ENCODE measurements at places on chromosomes 7 and 10. TPM values are rescaled to one million over a fixed set of nuclear protein-coding genes. Genes with fewer than 3 reads are reported as not detected.
A peak's percentile ranks its signal among the peaks of the same experiment; 100 is the strongest.

Gene SLC29A4
- 1.1 TPM for total RNA-seq

Gene NEBL
- total RNA-seq, result 0.42 TPM

Gene CHRM2
- not detected for total RNA-seq

- peak; percentile 73 for DNase-seq
Measured at GRCh38 chr7:20329389-20330238, 1.1 kb upstream of the ITGB8 start.

- no peak for DNase-seq
Measured at GRCh38 chr7:135109976-135110375, 37.9 kb upstream of the TMEM140 start.

Gene GIMAP6
- total RNA-seq, result 1.6 TPM

DNA sequence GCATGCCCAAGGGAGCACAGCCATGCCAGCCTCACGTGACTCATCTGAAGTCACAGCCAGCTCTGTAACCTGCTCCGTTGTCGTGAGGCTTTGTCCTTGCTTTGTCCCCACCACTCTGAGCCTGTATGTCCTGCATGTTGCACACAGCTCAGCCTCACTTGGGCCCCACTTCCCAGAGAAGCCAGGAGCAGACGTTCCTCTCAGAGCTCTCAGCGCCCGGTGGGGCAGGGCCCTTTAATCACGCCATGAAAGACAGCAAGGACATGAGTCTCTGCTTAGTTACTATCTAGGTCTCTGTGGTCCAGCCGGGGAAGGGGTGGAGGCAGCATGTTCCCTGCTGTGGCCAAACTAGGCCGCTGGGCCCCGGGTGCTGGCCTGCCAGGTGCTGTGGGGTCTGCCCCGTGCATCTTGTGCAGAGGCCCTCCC is 127.4 kb upstream of the FAM20C start:
- no peak for DNase-seq

Gene CRYGN
- total RNA-seq, result not detected

GRCh38 chr7:1011297-1012003 is 28.5 kb downstream of the CYP2W1 start:
- no peak for DNase-seq

- DNase-seq, result no peak
Measured at GRCh38 chr10:1137499-1138163, 81.4 kb downstream of the WDR37 start.

- DNase-seq, result no peak
Measured at GRCh38 chr10:83909001-83909400, 230.3 kb upstream of the GHITM start.

DNA sequence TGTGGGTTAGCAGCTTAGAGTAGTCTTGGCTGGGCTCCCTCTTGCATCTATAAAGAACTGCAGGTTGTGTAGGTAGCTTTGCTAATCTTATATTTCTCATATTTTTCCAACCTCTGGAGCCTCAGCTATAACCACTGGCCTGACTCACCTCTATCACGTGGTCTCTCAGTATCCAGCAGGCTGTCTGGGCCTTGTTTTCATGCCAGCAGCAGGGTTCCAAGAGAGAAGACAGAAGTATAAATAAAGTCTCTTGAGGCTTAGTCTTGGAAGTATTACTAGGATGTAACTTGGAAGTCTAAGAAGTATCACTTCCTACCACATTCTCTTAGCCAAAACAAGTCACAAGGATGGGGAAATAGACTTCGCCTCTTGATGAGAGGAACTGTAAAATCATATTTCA is 73.3 kb downstream of the WIPF3 start:
- peak; percentile 44 for DNase-seq

DNA sequence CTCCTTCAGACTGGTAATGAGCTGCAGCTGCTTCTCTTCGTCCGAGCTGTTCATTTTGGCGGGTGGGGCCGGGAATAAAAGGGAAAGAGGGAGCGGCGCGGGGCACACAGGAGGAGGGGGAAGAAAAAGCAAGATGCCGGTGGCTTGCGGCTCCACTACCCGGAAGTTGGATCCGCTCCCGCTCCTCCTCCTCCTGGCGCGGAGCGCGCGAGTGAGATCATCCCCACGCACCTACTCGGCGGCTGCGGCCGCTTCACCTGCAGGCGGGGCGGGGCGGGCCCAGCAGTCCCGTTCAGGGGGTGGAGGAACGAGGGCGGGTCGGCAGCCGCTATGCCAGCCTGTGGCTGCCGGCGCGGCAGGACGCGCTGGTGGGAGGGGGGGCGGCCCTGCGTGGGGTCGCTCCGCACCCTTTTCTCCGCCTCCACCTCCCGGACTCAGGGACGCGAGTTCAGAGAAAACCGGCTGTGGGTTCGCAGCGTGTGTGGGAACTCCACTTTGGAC is at the start of gene SHTN1:
SHTN1 (minus strand) TSS at position 162 of the 501 bp plus-strand sequence; CDS start at position 54, 108 bp downstream.
- peak; percentile 67 for DNase-seq

Gene CHST3
- 23.6 TPM for total RNA-seq

GRCh38 chr10:30988831-30989435 is 42.7 kb downstream of the ZNF438 start:
- DNase-seq, result no peak

- peak; percentile 56 for DNase-seq
Measured at GRCh38 chr7:26159243-26159642, 7.2 kb downstream of the NFE2L3 start.

Gene LIPJ
- not detected for total RNA-seq

Gene STOX1
- total RNA-seq, result 0.23 TPM

DNA sequence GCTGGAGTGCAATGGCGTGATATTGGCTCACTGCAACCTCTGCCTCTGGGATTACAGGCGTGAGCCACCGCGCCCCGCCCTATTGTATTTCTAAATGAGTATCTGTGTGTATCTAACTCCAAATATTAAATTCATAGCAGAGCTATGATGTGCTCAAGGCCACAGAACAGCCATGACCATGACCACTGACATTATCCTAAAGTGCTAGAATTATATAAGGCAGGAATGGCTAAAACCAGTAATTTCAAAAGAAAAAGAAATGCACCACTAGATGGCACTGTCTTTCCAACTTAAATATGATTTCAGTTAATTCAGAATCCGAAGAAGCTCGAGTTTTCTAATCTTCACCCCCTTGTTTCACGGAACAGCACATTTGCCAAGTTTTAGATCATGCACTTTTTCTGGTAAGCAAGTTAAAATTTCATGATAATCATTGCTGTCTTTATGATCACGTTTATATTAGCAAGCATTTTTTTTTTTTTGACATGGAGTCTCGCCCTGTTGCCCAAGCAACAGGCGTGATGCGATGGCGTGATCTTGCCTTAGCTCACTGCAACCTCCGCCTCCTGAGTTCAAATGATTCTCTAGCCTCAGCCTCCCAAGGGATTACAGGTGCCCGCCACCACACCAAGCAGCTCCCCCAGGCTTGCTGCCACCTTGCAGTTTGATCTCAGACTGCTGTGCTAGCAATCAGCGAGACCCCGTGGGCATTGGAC is 65.3 kb downstream of the OR13A1 start:
- peak; percentile 69 for DNase-seq

GRCh38 chr7:95199779-95200558 is 124.4 kb downstream of the PON1 start:
- peak; percentile 63 for DNase-seq

- DNase-seq, result no peak
Measured at GRCh38 chr10:20089879-20090278, 273.6 kb downstream of the PLXDC2 start.

Gene CRHR2
- not detected for total RNA-seq

- no peak for DNase-seq
Measured at GRCh38 chr10:25015828-25016375, at the start of gene ENKUR. ENKUR (minus strand) TSS chr10:25016158; CDS start chr10:25015936, 222 bp downstream.

GRCh38 chr7:101169110-101169837 is 3.9 kb upstream of the VGF start:
- peak; percentile 39 for DNase-seq

DNA sequence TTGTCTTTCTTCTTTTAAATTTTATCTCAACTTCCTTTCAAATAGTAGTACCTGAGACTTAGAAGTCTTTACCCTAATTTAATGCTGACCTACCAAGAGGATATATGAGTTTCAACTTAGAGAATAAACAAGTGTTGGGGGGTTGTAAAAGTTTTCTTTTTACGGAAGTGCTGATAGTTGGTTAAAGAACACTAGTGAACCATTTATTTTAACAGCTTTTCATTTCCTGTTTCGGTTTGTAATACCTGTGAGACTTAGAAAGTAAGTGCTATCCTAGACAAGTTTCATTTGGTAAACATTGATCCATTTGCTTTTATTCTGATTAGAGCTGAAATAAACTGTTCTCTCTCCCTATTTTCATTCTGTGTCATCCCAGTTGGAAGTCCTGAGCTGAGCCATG is 683.1 kb upstream of the SORCS1 start:
- DNase-seq, result no peak

DNA sequence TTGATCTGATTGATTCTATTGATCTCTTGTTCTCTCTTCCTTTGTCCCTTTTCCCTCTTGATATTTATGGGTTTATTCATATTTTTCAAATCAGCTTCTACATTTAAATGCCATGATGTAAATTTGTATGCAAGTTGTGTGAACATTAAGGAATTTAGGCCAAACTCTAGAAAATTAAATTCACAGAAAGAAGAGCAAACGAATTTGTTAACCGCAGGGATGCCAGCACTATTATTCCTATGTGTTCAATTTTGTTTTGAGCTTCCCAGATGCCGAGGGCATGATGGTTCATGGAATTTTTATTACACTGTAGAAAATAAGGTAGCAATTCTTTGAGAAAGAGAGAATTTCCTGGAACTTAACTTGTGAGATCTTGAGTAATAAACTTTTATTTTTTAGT is 220.9 kb downstream of the BUB3 start:
- DNase-seq, result no peak

GRCh38 chr7:33547880-33548279 is 357.5 kb upstream of the BMPER start:
- no peak for DNase-seq

- DNase-seq, result peak; percentile 27
Measured at GRCh38 chr7:142753366-142753765, 4.1 kb downstream of the PRSS1 start.

- no peak for DNase-seq
Measured at GRCh38 chr7:22386865-22387264, 29.9 kb upstream of the RAPGEF5 start.

Gene ACTR3C
- total RNA-seq, result not detected

DNA sequence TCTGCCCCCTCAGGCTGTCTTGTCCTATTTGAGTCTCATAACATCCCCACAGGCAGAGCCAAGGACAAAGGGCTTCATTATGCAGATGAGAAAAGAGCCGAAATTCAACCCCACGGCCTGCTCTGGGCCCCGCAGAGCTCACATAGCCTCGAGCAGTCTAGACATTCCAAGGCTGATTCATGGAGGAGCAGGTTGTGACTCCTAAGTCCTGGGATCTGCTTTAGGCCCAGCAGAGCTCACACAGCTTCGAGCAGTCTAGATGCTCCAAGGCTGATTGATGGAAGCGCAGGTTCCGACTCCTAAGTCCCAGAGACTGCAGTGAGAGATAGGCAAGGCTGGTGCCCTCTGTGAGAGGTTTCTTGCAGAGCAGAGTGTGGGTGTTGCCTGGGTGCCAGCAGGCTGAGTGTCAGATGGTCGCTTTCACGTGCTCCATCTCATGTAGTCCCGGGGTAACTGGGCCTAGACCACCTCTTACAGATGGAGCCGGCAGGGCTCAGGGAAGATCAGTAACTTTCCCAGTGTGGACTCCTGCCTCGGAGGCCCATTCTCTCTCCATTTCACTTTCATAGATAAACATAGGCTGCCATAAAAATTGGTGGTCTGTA is 436.1 kb upstream of the FOXK1 start:
- DNase-seq, result peak; percentile 23

DNA sequence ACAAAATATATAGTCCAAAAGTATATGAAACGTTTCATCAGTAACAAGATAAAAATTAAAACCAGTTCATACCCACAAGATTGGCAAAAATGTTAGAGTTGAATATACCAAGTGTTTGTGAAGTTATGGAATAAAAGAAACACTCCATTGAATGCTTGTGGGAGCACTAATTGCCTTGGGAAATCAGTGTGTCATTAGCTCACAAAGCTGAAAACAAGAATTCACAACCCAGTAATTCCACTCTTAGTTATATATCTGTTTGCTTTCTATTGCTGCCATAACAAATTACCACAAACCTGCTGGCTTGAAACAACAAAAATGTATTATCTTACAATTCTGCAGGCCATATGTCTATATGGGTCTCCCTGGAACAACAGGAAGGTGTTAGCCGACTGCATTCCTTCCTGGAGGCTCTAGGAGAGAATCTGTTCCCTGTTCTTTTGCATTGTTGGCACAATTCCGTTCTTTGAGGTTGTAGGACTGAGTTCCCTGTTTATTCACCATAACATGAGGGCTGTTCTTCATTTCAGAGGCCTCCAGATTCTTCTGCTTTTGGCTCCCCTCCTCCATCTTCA is 45.7 kb downstream of the SEM1 start:
- no peak for DNase-seq

GRCh38 chr10:121106611-121107010 is 255.4 kb downstream of the WDR11 start:
- DNase-seq, result no peak

DNA sequence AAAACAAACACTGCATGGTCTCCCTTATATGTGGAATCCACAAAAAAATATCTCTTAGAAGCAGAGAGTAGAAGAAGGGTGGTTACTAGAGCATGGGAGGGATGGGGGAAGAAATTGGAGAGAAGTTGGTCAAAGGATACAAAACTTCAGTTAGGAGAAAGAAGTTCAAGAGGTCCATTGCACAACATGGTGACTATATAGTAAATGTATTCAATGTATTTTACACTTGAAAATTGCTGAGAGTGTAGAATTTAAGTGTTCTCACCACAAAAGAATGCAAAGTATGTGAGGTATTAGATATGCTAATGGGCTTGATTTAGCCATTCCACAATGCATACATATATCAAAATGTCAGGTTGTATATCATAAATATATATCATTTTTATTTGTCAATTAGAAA is 232.0 kb upstream of the CELF2 start:
- DNase-seq, result peak; percentile 38

- DNase-seq, result no peak
Measured at GRCh38 chr10:93058139-93058538, 2.5 kb upstream of the CYP26C1 start.

- DNase-seq, result no peak
Measured at GRCh38 chr7:42831006-42831717, 80.7 kb downstream of the C7orf25 start.

Gene METTL27
- 14.4 TPM for total RNA-seq

Gene SLC18A3
- total RNA-seq, result not detected

Gene NME8
- total RNA-seq, result not detected

DNA sequence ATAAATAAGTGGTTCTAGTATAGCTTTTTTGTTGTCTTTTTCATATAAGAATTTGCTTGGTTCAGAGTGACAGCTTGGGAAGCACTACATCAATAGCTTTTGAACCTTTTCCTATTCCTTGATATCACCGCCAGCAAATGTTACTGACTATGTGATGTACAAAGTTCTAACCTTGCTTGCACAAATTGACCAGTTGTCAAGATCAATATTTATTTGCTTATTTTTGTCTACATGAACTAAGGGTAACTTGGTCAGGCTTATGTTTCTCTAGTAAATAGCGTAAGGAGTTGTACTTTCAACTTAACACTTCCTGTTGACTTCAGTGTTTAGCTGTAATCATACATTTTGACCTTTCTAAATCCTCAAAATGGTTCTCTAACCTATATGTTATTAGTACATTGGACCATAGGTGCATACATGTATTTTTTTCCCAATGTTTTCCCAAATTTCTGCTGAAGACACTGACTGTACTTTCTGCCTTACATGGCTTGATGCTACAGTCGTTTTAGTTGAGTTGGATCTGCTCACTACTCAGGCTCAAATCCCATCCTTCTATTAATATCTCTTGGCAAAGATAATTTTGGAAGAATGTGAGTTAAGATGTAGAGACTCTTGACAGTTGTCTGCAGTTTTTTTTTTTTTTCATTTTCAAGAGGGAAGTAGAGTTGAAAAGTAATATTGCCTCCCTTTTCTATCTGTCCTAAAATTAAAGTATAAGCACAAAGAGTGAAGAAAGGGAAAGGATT is 239.1 kb upstream of the KAT6B start:
- no peak for DNase-seq

Gene ASAH2
- total RNA-seq, result 3.0 TPM

All from HT1080 (cell line).